ENCODE measurements at places on chromosomes 6 and 20.

DNA sequence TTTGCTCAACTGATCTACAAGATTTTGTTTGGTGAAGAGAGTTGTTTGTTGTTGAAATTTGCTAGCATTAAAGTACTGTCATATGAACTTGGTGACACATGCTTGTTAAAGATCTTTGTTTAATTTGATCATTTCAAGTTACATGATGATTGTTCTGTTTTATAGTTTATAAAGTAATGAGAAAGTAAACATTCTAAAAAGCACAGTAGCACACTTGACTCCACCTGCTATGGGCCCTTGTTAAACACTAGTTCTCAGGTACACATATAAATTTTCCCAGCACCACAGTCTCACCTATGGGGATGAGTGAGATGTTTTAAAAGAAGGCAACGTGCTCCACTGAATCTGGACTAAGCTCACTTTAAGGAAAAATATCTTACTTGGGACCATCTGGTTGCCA lies 14.1 kb downstream of the MCHR2 start:
- DNase-seq = no peak

DNA sequence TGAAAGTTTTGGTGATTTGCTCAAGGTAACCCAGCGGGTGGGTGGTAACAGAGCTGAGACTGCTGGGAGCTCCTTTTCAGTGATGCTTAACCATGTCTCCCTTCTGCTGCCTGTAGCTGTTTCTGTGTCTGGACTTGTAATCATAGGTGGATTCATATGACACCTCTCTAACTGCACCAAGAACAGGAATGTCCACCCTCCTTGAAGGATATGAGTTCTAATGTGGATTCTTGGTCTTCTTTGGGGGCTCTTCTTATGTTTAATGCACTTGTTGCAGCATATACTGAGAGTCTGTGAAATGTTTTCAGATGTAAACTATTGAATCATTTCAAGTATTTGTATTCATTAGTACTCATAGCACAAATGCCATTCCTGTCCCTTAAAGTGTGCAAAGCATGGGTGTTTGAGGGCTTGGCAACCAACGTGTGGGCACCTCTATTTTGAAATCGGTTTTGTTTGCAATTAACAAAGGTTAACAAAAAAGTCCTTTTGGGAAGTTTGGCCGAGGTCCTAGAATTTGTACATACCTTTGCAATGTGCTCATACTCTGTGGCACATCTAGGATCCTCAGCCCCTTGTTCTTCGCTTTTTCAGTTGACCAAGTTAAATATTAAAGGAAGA lies 138.0 kb downstream of the SOX4 start:
- DNase-seq = peak; percentile 83

- no peak for DNase-seq
Measured at GRCh38 chr6:134405386-134406087, 87.6 kb upstream of the SGK1 start.

GRCh38 chr20:35121186-35121585 lies 25.9 kb downstream of the EDEM2 start:
- DNase-seq = no peak
